ENCODE measurements at places on chromosomes 12 and 14.

DNA sequence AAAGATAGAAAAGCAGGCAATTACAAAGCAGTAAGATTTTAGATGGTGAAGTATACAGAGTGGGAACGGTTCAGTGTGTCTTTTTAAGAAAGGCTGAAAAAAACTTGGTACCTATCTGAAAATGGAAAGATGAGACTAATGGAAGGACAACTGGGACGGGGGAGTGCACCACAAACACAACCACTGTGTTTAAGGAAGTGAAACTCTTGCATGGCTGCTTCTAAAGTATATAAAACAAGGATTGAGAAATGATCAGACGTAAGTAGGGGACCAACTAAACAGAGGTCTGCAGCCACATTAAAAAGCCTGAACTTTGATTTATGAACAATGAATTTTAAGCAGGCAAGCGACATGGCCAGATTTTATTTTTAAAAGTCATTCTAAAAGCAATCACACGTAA, 328.6 kb downstream of the MDGA2 start:
- DNase-seq: no peak

DNA sequence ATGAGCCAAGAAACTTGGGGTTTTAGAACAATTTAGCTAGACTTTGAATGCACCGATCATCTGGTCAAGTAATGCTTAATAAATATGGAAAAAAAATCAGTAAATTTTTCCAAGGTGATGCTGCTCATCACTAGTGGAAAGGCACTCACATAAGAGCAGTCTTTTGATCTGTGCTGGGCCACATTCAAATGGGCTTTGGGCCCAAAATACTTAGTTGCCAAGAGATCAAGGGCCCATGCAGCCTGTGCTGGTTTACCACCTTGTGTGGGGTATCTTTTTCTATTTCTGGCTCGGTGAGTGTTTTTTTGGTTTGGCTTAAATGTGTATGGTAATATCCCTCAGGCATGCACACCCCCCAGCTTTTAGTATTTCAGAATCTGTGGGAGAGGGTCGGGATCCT, 943.2 kb downstream of the TMTC2 start:
- DNase-seq: no peak

DNA sequence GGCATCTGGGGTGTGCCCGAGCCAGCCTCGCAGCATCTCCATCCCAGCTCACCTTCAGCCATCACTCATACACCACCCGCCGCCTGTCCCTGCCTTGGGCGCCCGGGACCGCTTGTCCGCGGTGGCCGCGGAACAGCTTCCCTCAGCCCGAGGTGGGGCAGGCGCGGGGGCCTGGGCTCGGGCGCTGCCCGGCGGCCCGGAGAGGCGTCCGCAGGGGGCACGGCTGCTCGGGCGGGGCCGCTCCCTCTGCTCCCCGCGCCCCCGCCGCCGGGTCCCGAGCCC, 430 bp downstream of the SLC41A2 start:
- DNase-seq: no peak

- no peak for DNase-seq
Measured at GRCh38 chr14:103528146-103528586, 830 bp upstream of the TRMT61A start.

GRCh38 chr12:34606749-34607519, 584.6 kb downstream of the ALG10 start:
- peak; percentile 32 for DNase-seq

GRCh38 chr12:84435682-84436081, 476.9 kb downstream of the SLC6A15 start:
- no peak for DNase-seq

GRCh38 chr14:36289954-36290353, 30.5 kb downstream of the MBIP start:
- DNase-seq: no peak

- DNase-seq: no peak
Measured at GRCh38 chr12:79327465-79327864, 363.3 kb downstream of the PAWR start.

- no peak for DNase-seq
Measured at GRCh38 chr12:95385246-95386035, 88.5 kb upstream of the METAP2 start.

- no peak for DNase-seq
Measured at GRCh38 chr12:24728366-24728765, 220.5 kb downstream of the BCAT1 start.

GRCh38 chr14:54117396-54117795, 160.8 kb upstream of the BMP4 start:
- no peak for DNase-seq

- no peak for DNase-seq
Measured at GRCh38 chr12:95942101-95942523, 302 bp downstream of the CCDC38 start.

Data from right atrium auricular region (tissue), 2 donors.